Stimulated activated CD4-positive, alpha-beta T cell treated with anti-CD3 and anti-CD28 coated beads, TNF-alpha, amount 100 ng/mL, for 1 hour (primary cell): ENCODE measurements at places on chromosomes 2 and 18.

- no peak for DNase-seq
Measured at GRCh38 chr2:191230174-191230573, 15.0 kb upstream of the MYO1B start.

DNA sequence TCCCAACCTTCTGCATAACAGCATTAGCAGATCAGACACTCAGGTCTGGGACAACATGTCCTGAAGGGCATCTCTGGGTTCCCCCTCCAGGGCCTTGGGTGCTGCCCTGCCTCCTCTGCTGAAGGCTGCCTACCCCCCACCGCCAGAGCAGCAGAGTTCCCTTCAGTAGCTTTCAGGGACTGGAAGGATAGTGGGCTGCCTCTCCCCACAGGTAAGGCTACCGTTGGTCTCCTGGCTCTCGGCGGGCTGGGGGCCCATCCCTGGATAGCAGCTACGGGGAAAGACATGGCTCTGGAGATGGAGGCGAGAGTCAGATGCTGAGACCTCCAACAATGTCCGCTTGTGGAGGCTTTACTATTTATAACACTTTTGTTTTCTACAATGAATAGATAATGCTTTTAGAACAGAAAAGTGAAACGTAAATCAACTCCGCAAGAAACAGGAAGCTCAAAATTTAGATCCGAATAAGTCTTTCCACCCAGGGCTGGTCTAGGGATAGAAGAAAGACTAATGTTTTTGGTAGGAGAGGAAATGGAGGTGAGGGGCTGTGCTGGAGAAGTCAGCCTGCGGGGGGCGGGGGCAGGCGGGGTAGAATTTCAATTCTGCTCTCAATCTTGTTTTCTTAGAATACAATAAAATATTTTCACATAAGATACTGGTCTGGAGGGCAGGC lies 58.4 kb downstream of the ARL4C start:
- DNase-seq: no peak

DNA sequence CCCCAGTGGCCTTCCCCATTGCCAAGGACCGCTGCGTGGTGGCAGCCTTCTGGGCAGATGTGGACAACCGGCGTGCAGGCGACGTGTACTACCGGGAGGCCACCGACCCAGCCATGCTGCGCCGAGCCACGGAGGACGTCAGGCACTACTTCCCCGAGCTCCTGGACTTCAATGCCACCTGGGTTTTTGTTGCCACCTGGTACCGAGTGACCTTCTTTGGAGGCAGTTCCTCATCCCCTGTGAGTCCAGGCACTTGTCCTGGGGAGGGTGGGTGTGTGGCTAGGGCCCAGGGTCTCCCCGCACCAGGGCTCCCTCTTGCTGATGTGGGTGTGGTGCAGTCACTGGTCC lies 31.9 kb downstream of the SNED1 start:
- DNase-seq: no peak

- DNase-seq: no peak
Measured at GRCh38 chr2:55052129-55053061, 2.1 kb upstream of the RTN4 start.

DNA sequence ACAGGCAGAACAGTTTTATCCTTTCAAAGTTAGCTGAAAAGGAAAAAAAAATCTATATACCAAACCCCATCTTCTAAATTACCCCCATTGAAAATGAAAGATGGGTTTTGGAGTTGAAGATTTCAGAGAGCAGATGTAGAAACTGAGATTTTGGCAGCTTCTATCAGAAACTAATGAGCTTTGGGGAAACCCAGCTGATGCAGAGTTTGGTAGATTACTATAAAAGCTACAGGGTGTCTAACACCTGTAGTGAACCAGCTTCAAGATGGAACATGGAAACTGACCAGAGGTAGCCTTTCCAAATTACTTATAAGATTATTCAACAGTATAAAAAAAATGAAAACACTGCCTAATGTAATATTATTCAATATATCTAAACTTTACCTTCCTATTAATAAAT lies 583.1 kb downstream of the XIRP2 start:
- DNase-seq: no peak
